ENCODE measurements at places on chromosomes 5 and 9.

- DNase-seq: no peak
Measured at GRCh38 chr5:31853398-31854135, 214.6 kb downstream of the PDZD2 start.

- DNase-seq: no peak
Measured at GRCh38 chr5:94751460-94751859, 133.0 kb downstream of the SLF1 start.

GRCh38 chr5:148794729-148795561 is 31.5 kb upstream of the ADRB2 start:
- DNase-seq: no peak

- no peak for DNase-seq
Measured at GRCh38 chr5:121963392-121963791, 1.6 kb downstream of the SRFBP1 start.

DNA sequence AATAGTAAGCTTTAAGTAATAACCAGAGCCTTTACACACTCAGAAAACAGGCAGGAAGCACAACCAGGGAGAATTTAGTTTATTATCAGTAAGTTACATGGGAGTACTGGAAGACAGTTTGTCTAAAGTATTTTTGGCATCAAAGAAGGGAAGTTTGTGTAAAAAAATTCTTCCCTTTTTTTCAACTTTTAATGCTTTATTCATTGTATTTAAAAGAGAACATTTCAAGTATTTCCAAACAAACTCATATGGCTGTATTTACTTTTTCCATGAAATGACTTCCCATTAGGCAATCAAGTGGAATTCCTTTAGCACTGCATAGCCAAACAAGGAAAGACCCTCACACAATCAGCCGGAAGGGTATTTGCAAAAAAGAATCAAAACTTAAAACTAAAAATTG is 26.7 kb downstream of the RNF145 start:
- no peak for DNase-seq

DNA sequence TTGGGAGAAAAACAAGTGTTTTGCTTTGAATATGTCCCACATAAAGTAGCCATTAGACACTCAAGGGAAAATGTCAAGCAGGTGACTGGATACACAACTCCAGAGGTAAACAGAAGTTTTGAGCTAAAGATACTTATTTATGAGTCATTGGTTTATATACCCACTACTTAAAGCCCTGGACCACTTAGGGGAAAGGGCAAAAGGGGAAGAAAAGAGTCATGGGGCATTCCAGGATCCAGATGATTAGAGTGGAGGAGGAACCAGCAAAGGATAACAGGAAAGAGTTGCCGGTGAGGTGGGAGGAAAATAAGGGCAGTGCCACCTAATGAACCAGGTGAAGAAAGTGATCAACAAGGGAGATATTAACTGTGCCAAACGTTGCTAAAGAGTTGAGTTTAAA is 254.2 kb upstream of the NR4A3 start:
- DNase-seq: no peak

- DNase-seq: no peak
Measured at GRCh38 chr5:128708841-128709240, 170.8 kb upstream of the FBN2 start.

- no peak for DNase-seq
Measured at GRCh38 chr5:135678640-135679268, 100.0 kb upstream of the CXCL14 start.

- DNase-seq: no peak
Measured at GRCh38 chr5:141392429-141393198, at the start of gene PCDHGA8. PCDHGA8 (plus strand) TSS chr5:141392633; CDS start chr5:141392814, 181 bp downstream.

DNA sequence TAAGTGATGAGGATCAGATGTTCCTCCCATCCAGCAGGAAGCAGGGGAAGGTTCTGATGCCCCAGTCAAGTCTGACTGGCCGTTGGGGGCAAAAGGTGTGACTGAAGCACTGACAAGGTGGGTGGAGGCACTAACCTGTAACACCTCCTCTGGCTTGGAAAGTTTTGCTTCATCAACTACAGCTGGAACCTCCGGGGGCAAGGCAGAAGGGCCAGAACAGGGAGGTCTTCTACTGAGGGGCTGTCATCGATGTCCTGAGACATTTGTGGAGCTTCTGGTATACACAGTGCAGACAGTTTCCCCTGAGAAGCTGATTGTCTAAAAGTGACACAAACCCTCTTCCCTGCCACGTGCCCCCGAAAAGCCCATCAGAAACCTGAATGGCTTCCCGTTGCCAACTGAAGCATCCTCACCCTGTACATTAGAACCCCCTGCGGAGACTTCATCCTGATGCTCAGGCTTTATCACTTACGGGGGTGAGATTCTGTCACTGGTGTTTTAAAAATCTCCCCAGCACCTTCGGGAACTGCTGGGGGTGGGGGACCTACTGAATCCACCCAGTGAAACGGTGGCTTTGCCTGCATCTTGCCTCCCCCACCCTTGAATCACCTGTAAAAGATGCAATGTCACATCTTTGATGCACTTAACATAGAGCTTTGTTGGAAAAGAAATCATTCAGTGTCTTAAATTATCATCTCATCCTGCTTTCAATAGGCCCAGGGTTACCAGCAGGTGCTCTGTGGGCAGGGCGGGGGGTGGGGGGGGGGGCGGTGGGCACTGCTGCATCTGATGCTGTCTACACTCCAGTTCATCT is 24.6 kb downstream of the TRAF1 start:
- DNase-seq: no peak

GRCh38 chr5:17113174-17113958 is 104.1 kb upstream of the BASP1 start:
- DNase-seq: no peak

DNA sequence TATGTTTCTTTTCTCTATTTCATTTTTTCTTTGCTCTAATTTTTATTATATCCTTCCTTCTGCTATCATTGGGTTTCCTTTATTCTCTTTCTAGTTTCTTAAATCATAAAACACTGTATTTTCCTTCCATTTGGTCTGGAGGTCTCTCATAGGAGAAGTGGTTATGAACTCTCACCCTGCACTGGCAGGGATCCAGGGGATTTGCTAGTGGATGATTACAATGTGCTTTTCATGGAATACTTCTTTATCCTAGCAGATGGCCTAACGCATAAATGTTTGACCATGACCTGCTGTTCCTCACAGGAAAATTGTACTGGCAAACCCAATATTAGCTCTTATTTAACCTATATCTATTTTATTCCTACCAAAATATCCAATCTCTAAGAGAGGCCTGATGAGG is 31.5 kb upstream of the SGCD start:
- no peak for DNase-seq

DNA sequence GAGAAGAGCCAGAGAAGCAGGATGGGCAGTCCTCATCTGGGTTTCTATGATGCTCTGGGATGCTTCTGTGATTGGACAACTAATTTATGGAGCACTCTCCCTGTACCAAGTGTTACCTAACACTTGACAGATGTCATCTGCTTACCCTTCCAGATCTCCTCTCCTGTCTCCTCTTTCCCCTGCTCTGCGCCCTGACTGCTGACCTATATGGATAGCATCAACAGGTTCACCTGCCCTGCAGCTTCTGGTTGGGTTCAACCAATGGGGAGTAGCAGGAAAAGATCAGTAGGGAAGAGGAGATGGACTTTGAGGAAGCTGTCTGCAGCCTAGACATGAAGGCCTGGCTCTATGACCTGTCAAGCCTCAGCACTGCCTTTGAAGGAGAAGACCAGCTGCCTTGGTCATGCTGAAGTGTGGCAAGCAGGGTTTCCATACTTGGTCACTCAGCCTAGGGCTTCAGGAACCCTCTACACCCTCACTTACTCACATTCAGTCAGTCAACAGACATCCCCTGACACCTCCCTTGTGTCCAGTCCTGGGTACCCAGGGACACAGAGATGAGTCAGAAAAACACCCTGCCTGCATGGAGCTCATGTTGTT is 11.3 kb upstream of the P4HA2 start:
- DNase-seq: no peak

- no peak for DNase-seq
Measured at GRCh38 chr5:122420537-122421236, 108.7 kb downstream of the SNCAIP start.

GRCh38 chr9:27276193-27277030 is 20.5 kb downstream of the EQTN start:
- peak; percentile 28 for DNase-seq

DNA sequence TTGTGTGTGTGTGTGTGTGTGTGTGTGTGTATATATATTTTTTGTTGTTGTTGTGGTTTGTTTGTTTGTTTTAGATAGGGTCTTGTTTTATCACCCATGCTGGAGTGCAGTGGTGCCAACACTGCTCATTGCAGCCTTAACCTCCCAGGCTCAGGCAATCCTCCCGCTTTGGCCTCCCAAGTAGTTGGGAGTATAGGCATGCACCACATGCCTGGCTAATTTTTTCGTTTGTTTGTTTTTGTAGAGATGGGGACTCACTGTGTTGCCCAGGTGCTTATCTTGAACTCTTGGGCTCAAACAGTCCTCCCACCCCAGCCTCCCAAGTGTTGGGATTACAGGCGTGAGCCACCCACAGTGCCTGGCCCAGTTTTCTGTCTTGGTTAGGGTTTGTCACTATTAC is 77.3 kb downstream of the GAPVD1 start:
- no peak for DNase-seq

GRCh38 chr9:33988219-33988890 is 60.3 kb downstream of the UBAP2 start:
- DNase-seq: no peak

- no peak for DNase-seq
Measured at GRCh38 chr5:79560771-79561524, 47.0 kb upstream of the HOMER1 start.

GRCh38 chr5:109315245-109315644 is 94.5 kb downstream of the PJA2 start:
- DNase-seq: no peak

DNA sequence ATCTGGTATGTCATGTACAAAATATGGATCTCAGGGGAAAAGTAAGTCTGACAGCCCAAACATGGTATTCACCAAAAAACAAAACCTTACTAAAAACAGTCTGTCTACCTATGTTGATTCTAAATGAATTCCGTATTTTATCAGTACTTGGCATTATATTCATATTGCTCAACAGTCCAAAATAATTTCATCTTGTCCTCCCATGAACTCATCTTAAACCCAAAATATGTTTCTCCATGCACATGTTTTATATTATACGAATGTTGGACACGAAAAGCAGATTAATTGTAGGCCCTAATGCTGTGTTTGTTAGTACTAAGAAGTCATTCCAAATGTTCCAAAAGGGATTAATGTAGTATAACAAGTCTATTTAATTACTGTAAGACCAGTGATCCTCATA is 20.1 kb downstream of the NFIB start:
- no peak for DNase-seq

GRCh38 chr5:156019571-156020180 is 307.3 kb upstream of the SGCD start:
- DNase-seq: no peak

DNA sequence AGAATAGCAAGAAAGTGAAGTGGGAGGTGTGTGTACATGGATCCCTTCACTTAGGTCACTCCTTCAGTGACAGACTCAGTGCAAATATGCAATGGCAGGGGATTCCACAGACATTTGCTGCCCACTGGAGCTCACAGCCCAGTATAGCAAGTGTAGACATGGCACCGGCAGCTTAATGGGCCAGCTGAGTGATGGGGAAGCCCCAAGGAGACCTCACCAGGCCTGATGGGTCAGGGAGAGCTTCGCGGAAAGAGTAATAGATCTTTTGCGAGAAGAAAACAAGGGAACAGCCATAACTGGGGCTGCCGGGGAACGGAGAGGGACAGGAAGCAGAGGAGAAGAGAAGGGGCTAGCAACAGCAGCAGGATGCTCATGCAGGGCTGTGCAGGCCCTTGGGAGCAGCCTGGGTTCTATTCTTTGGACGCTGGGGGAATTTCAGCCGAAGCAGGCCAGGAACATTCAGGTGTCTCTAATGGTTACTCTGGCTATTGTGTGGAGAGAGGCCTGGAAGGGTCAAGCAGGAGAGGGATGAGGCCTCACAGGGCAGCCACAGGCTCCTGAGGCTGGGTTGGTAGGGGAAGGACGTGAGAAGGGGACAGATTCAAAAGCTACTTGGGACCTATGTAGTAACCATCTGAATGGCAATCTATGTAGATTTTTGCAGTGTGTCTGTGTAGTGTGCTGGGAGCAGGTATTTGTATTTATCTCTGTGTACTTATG is 27.0 kb downstream of the TCF7 start:
- no peak for DNase-seq
